ENCODE measurements at places on chromosomes 6 and 20. TPM values are rescaled to one million over a fixed set of nuclear protein-coding genes. Genes with fewer than 3 reads are reported as not detected.
A peak's percentile ranks its signal among the peaks of the same experiment; 100 is the strongest.

- H3K4me1 ChIP-seq, result no peaks in the 10 kb centered on the region
- H3K27ac ChIP-seq, result no peak overlapping the region
- DNase-seq, result no peak
Observed at GRCh38 chr6:143976806-143977349, 31.2 kb downstream of the PLAGL1 start.

DNA sequence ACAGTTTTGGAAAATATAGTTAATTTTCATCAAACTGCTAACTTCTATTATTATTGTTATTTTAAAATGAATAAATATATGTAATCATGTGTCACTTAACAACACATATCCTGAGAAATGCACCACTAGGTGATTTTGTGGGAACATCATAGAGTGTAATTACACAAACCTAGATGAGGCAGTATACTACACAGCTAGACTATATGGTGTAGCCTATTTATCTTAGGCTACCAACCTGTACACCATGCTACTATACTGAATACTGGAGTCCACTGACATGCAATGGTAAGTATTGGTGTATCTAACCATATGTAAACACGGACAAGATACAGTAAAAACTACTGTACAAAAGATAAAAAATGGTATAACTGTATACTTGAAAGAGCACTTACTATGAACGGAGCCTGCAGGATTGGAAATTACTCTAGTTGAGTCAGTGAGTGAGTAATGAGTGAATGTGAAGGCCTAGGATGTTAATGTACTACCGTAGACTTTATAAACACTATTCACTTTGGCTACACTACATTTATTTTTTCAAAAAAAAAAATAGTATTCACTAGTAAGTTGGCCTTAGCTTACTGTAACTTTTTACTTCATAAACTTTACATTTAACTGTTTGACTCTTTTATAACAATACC, 72.4 kb downstream of the ASCC3 start:
- no peak overlapping the region for H3K27ac ChIP-seq
- H3K27me3 ChIP-seq, result no peaks in the 10 kb centered on the region
- H3K4me1 ChIP-seq, result no peaks in the 10 kb centered on the region
- H3K36me3 ChIP-seq, result peaks cover 4% of the 10 kb centered on the region
- no peak overlapping the region for H3K4me3 ChIP-seq

- no peaks in the 10 kb centered on the region for H3K4me1 ChIP-seq
- no peak overlapping the region for H3K4me3 ChIP-seq
- H3K27me3 ChIP-seq, result no peaks in the 10 kb centered on the region
- no peaks in the 10 kb centered on the region for H3K36me3 ChIP-seq
Observed at GRCh38 chr6:33822575-33823395, 19.0 kb upstream of the MLN start.

HLA-DQB2 gene
- not detected for total RNA-seq

GRCh38 chr6:42271834-42272805, 54.5 kb upstream of the MRPS10 start:
- no peaks in the 10 kb centered on the region for H3K27me3 ChIP-seq
- H3K36me3 ChIP-seq, result peaks cover 30% of the 10 kb centered on the region
- DNase-seq, result no peak
- H3K4me1 ChIP-seq, result no peaks in the 10 kb centered on the region

DNA sequence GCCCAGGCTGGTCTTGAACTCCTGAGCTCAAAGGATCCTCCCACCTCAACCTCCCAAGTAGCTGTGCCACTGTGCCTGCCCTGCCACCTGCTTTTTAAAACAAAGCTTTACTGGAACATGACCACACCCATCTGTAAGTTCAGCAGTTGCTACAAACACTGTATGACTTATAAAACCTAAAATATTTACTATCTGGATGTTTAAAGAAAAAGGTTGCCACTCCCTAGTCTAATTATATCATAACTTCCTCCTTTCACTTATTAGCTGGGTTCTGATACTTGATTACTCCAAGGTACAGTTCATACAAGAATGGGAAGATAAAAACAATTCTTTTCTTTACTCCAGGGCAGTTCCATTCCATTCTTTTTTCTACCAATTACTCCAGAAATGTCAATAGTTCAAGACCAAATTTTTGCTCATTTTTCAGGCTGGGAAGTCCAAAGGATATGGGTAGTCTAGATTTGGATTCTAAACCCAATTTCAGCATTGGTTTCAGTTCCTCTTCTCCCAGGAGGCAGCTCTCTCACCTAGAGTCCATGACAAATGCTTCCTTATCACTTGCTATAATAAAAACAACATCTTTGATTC, 63.1 kb downstream of the SEC63 start:
- DNase-seq, result no peak
- no peaks in the 10 kb centered on the region for H3K4me1 ChIP-seq
- no peak overlapping the region for H3K27ac ChIP-seq

DNA sequence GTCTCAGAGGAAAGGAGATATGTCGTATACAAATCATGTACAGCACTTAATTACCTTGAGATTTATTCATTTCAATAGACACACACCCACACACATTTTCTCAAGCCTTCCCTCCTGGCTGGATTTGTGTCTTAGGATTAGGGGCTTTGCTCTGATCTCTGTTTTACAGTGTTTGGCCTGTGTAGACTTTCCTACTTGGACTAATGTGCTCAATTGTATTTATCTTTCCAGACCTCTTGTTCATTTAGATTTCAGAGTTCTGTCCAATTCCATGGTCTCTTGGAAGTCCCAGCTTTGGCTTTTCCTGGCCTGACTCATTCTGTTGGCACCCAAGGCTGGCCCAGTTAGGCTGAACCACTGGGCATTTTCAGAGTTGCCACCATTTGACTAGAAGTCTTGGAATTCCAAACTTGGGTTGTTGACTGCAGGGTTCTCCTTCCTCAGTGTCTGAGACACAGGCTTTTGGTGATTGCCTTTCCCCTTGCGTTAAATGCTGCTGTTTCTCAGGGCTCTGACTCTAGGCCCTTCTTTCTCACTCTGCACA, 8.9 kb upstream of the RFPL4B start:
- no peak overlapping the region for H3K4me3 ChIP-seq
- no peak overlapping the region for H3K27ac ChIP-seq
- H3K36me3 ChIP-seq, result no peaks in the 10 kb centered on the region
- DNase-seq, result no peak

SLC22A7 gene
- total RNA-seq, result not detected

PRPH2 gene
- not detected for total RNA-seq

SCRT2 gene
- not detected for total RNA-seq

- no peaks in the 10 kb centered on the region for H3K36me3 ChIP-seq
- H3K27ac ChIP-seq, result no peak overlapping the region
- H3K27me3 ChIP-seq, result no peaks in the 10 kb centered on the region
- no peaks in the 10 kb centered on the region for H3K4me1 ChIP-seq
- no peak overlapping the region for H3K4me3 ChIP-seq
- no peak for DNase-seq
Observed at GRCh38 chr6:81720427-81720826, 32.1 kb downstream of the TENT5A start.

DNA sequence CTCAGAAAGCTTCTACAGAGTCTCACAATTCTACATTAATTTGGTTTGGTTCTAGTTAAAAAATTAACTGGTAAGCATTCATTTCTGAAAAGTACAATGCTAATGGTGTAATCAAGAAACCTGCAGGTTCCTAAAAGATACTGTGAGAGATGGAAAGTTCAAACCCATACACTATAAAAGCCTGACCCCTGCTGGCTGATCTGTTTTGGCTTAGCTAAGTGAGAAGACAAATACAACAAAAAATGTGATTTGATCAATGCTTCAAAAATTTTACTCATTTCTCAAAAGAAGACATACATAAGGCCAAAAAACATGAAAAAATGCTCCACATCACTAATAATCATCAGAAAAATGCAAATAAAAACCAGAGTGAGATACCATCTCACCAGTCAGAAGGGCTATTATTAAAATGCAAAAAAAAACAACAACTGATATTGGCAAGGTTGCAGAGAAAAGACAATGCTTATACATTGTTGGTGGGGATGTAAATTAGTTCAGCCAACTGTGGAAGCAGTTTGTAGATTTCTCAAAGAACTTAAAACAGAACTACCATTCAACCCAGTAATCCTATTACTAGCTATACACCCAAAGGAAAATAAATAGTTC, 102.8 kb downstream of the MOXD1 start:
- H3K4me3 ChIP-seq, result no peak overlapping the region
- H3K27me3 ChIP-seq, result no peaks in the 10 kb centered on the region
- no peak overlapping the region for H3K27ac ChIP-seq
- H3K36me3 ChIP-seq, result no peaks in the 10 kb centered on the region
- no peak for DNase-seq

GRCh38 chr20:31881945-31882344, 11.5 kb downstream of the TTLL9 start:
- no peaks in the 10 kb centered on the region for H3K27me3 ChIP-seq
- no peaks in the 10 kb centered on the region for H3K4me1 ChIP-seq
- H3K36me3 ChIP-seq, result no peaks in the 10 kb centered on the region
- no peak for DNase-seq

- H3K36me3 ChIP-seq, result no peaks in the 10 kb centered on the region
- H3K4me1 ChIP-seq, result no peaks in the 10 kb centered on the region
- H3K27me3 ChIP-seq, result no peaks in the 10 kb centered on the region
- DNase-seq, result no peak
- H3K27ac ChIP-seq, result no peak overlapping the region
Observed at GRCh38 chr6:131394768-131395432, 178.1 kb upstream of the ARG1 start.

- no peaks in the 10 kb centered on the region for H3K4me1 ChIP-seq
- DNase-seq, result no peak
- H3K27me3 ChIP-seq, result no peaks in the 10 kb centered on the region
- no peak overlapping the region for H3K27ac ChIP-seq
- H3K4me3 ChIP-seq, result no peak overlapping the region
Observed at GRCh38 chr20:54037525-54037924, 32.9 kb downstream of the BCAS1 start.

- DNase-seq, result no peak
- no peak overlapping the region for H3K27ac ChIP-seq
- H3K36me3 ChIP-seq, result no peaks in the 10 kb centered on the region
- H3K4me3 ChIP-seq, result no peak overlapping the region
- no peaks in the 10 kb centered on the region for H3K4me1 ChIP-seq
Observed at GRCh38 chr6:44341095-44341890, 1.2 kb upstream of the SPATS1 start.

DNA sequence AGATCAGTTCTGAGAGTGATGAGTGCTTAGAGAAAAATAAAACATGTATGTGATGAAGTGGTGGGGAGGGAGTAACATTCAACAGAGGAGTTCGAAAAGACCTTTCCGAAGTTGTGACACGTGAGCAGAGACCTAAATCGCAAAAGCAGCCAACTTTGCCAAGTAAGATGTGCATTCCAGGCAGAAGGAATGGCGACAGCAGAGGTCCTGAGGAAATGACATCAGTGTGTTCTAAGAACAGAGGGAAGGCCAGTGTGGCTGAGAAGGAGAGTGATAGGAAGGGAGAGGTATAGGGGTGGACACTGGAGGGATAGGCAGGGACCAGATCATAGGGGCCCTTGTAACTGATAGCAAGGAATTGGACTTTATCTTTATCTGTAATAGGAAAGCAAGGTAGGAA, 51.3 kb downstream of the ADAT2 start:
- H3K36me3 ChIP-seq, result no peaks in the 10 kb centered on the region
- no peaks in the 10 kb centered on the region for H3K27me3 ChIP-seq
- H3K4me1 ChIP-seq, result peaks cover 6% of the 10 kb centered on the region
- no peak overlapping the region for H3K27ac ChIP-seq

GRCh38 chr6:105431226-105431625, 28.3 kb upstream of the PREP start:
- no peaks in the 10 kb centered on the region for H3K27me3 ChIP-seq
- H3K36me3 ChIP-seq, result no peaks in the 10 kb centered on the region
- no peak overlapping the region for H3K4me3 ChIP-seq
- no peak overlapping the region for H3K27ac ChIP-seq

- H3K4me3 ChIP-seq, result peak overlapping the region; percentile 86
- peak; percentile 21 for DNase-seq
- no peaks in the 10 kb centered on the region for H3K36me3 ChIP-seq
- H3K27me3 ChIP-seq, result no peaks in the 10 kb centered on the region
Observed at GRCh38 chr20:3846378-3846739, 275 bp upstream of the MAVS start.

Data from naive thymus-derived CD4-positive, alpha-beta T cell (primary cell).